ENCODE measurements at places on chromosomes 1 and 21. TPM values are rescaled to one million over a fixed set of nuclear protein-coding genes. Genes with fewer than 3 reads are reported as not detected.
A peak's percentile ranks its signal among the peaks of the same experiment; 100 is the strongest.

The MEGF6 gene
- 6.8 TPM for total RNA-seq

GRCh38 chr1:96703186-96703585 is 18.4 kb upstream of the PTBP2 start:
- DNase-seq: no peak

GRCh38 chr1:202154766-202155477 is 5.5 kb downstream of the PTPN7 start:
- DNase-seq: peak; percentile 65

DNA sequence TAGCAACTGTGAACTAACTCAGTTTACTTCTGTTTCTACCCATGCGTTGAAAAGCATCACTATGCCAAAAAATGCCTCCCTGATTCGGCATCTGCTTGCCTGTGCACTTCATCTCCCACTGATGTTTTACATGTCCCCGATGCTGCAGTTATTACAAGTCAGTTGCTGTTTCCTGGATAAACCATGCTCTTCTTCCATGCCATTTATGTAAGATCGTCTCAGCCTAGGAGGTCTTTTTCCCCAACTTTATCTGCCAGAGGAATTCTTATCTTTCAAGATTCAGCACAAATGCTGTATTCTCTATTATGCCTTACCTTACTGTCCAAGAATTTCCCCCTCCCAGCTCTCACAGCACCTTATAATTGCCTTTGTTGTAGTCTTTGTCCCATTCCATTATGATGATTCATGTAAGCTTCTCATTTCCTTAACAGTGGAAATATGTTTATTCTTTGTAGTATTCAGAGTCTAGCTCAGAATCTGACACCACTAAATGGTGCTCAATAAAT is 30.0 kb downstream of the PRKACB start:
- DNase-seq: no peak

GRCh38 chr1:167305706-167306277 is 85.1 kb downstream of the POU2F1 start:
- no peak for DNase-seq

DNA sequence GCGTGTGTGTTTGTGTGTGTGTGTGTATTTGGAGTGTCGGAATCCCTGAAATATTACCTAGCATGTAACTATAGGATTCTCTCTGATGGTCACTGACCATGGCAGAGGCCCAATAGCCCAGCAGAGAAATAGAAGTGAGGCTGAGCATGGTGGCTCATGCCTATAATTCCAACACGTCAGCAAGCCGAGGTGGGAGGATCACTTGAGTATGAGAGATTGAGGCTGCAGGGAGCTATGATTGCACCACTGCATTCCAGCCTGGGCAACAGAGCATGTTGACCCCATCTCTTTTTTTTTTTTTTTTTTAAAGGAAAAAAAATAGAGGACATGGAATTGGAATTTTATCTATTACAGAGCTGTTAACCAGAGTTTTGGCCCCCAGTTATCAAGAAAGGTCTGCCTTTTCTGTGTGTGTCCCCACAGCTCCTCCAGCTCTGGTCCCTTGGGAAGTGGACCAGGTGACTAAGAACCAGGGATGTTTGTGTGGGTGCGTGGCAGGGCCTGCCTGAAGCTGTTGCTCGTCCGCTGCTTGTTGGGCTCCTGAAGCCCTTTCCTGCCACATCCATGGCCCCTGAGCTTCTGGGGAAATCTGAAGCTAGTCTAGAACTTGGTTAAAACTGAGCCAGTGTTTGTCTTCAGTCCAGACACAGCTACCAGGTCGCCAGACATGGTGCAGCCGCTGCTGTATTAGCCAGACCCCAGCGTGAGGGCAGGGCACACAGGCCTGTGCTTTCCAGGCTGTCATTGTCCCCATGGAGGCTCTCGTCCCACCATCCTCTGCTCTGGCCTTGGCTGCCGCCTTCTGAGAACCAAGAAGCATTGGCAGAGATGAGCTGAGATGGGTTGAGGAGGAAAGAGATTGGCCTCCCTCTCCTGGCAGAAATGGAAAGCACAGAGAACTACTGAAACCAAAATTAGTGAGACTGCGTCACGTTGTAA is 25.5 kb downstream of the CAPN9 start:
- no peak for DNase-seq

GRCh38 chr1:162736633-162737067 is 53.9 kb upstream of the HSD17B7 start:
- no peak for DNase-seq

DNA sequence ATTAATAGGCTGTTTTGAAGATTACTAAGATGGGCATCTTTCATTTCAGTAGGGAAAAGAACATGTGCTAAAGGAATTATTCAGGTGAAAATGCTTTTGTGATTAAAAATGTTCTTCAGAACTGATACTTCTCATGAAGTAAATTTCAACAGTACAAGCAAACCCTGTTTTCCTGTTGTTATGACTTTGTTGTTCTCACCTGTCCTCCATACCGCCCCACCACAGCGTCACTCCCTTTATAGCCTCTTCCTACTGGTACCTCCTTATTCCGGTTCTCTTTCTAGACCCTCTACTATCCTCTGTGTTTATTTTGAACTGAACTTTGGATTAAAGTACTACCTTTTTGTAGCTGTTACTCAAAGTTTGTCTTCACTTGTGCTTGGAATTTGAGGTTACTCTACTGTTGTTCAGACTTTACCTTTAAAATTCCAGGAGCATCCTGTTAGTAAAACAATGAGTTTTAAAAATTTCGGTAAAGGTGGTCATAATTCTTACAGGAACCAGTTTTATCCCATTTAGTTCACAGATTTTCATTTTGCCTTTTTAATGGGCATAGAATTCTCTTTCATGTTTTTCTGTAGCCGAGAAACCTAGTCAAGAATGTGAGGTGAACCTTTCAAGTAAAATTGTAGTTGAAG is 10.9 kb downstream of the CNST start:
- DNase-seq: peak; percentile 38

- no peak for DNase-seq
Observed at GRCh38 chr1:201896951-201897391, 8.3 kb downstream of the SHISA4 start.

DNA sequence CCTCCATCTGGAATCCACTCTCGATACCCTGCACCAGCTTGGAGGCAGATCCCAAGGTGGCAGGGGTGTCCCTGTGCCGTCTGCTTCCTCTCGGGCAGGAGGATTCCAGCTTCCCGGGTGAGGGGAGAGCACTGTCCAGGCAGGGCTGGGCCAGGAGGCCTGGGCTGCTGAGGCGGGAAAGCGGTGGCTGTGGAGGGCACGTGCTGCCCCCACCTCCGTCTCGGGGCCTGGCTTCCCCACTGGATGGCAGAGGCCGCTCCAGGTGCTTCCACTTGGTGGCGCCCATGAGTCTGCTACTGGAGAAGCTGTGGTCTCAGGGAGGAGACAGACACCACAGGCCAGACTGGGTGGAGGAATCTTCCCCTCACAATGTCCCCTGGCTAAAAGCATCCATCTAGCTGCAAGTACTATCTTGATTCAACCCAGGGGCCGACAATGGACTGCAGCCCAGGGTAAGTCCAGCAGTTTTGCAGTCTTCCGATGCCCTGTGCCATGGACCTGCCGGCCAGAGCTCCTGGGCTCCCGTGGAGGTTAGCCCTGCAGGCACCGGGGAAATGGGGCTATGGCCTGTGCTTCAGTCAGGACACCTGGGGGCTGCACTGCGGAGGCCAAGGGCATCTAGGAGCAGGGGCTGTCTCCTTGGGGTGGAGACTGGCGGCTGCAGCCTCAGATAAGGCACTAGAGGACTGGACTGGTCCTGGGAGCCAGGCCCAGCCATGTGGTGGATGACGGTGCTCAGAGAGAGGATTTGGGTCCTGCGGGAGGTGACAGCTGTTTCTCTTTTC is 41.3 kb upstream of the EIF4G3 start:
- DNase-seq: peak; percentile 71

GRCh38 chr21:43358940-43359822 is 67.8 kb downstream of the SIK1 start:
- no peak for DNase-seq

DNA sequence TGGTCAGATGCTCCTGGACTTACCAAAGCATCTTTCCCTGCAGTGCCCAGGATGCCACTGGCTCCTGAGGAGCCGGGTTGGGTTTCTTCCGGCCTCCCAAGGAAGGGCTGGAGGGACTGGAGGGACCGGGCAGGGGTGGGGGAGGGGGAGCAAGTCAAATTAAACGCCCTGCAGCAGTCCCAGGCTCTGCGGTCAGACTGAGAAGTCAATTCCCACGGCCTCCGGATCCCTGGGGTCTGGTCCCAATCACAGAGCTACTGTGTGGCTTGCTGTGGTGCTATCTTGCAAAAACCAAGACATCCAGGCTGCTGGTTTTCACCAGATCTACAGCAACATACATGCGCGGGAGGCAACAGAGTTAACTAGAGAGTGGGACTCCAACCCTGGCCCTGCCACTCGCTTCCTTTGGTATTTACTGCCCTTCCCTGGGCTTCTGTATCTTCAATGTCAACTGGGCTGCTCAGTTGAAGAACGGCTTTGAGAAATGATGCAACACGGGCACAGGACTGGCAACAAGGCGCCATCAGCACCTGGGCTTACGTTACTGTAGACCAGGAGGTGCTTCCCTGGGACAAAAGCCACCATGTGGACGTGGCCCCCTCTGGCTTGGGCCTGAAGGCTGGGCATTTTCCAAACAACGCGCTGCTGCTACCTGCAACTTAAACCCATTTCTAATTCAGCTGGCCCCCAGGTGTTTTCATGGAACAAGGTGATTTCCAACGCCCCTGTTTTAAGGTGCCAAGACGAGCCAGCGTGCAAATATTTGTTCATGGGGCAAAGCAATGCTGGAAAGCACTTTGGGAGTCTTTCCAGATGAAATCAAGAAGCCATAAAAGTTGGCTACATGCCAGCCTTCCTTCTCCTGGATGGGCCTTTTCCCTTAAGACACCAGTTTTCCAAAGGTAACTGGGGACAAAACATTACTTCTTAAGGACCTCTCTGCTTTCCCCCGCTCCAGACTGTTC is 11.5 kb downstream of the RCC2 start:
- no peak for DNase-seq

DNA sequence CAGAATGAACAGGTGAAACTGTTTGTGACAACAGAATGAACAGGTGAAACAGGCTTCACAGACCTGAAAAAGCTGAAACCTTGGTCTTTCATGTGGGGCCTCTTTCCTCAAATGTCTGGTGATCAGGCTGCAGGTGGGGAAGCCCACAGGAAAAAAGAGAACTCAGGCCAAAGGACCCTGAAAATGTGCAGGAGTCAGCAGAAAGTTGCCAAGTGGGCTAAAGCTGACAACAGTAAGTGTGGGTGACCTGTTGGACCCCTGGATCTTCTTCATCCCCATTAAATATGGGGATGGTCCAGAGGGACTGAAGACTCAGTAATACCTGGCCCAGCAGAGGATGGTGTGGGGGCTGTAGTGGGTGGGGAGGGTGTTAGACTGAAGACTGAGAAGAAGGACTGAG is 9.1 kb upstream of the CHIT1 start:
- DNase-seq: no peak

GRCh38 chr1:151196292-151196800 is 2.0 kb upstream of the PIP5K1A start:
- peak; percentile 66 for DNase-seq

DNA sequence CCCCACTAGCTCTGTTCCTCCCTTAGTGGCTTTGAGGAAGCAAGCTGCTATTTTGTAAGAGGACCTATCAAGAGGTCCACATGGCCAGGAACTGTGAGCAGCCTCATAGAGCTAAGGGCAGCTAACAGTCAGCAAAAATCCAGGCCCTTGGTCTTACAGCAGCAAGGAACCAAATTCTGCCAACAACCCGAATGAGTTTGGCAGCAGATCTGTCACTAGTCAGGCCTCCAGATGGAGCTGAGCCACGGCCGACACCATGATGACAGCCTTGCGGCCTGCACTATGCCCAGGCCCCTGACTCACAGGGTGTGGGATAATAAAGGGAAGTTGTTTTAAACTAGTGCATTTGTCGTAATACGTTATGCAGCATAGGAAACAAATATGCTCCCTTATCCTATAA is 28.0 kb upstream of the H3-3A start:
- DNase-seq: no peak

GRCh38 chr1:9316080-9316444 is 23.4 kb downstream of the SPSB1 start:
- DNase-seq: peak; percentile 69

- no peak for DNase-seq
Observed at GRCh38 chr1:43206600-43207228, 34.6 kb downstream of the CFAP57 start.

All from activated CD4-positive, alpha-beta memory T cell treated with anti-CD3 and anti-CD28 coated beads for 36 hours (primary cell).